ENCODE measurements at places on chromosomes 5 and 9.
A peak's percentile ranks its signal among the peaks of the same experiment; 100 is the strongest.

DNA sequence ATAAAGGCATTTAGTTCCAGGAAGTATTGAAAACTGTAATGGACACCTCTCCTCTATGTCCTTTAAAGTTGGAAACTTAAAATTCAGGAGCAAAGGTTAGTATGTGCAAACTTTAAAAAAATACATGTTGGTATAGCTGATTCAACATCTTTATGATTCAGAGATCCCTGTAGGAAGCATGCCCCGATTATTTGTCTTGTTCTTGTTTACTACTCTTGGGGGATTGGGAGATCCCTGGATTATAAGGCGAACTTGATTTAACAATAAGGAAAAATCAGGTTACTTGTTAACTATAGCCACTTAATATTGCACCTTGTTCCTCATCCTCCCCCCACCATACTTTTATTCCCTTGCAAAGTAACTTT lies 1.7 kb downstream of the F2RL1 start:
- no peak for DNase-seq

DNA sequence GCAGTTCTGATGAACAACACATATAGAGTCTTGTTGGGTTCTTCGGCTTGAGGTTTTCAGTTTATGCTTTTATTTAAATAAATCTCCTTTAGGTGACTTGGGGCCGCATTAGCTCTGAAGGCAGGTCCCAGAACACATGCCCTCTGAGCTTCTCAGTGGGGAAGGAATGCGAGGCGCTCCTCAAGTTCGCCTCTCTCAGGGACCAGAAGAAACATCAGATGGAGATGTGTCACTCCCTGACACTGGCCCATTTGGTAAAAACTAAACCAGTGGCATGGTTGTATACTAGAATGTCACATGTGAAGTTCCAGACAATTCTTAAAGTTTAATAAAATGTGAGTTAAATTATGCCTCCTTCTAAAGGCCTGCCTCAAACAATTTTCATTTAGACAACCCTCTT lies 1.9 kb downstream of the MACROH2A1 start:
- no peak for DNase-seq

GRCh38 chr5:123585871-123586270 lies 73.9 kb downstream of the CSNK1G3 start:
- DNase-seq: no peak

- peak; percentile 67 for DNase-seq
These were observed 48.7 kb downstream of the FBXW11 start for GRCh38 chr5:171957591-171958251.

DNA sequence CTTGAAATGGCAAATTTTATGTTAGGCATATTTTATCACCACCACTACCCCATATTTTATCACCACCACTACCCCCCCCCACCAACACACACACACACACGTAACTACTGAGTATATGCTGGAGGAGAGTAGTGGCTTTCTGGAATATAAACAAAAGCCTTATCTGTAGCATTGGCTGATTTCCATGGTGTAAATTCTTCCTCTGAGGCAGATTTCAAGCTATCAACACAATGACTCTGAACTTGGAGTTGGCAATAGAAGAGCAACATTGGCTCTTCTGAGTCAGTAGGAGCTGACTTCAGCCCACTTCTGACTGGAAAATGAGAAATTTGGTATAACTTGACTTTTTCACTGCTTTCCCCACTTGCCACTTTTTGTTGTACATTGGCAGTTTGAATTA lies 143.0 kb downstream of the CAVIN4 start:
- no peak for DNase-seq

- no peak for DNase-seq
These were observed 454.6 kb downstream of the GADD45G start for GRCh38 chr9:90059436-90059835.

- DNase-seq: no peak
These were observed 34.7 kb downstream of the CAPSL start for GRCh38 chr5:35903631-35904203.

All from stimulated activated CD4-positive, alpha-beta T cell treated with anti-CD3 and anti-CD28 coated beads, TNF-alpha, amount 100 ng/mL, for 48 hours (primary cell).